ENCODE measurements at places on chromosomes 4 and X.

- no peak for DNase-seq
Observed at GRCh38 chr4:80340036-80340435, 4.5 kb downstream of the CFAP299 start.

- no peak for DNase-seq
Observed at GRCh38 chrX:103400931-103401330, 24.6 kb downstream of the BEX3 start.

DNA sequence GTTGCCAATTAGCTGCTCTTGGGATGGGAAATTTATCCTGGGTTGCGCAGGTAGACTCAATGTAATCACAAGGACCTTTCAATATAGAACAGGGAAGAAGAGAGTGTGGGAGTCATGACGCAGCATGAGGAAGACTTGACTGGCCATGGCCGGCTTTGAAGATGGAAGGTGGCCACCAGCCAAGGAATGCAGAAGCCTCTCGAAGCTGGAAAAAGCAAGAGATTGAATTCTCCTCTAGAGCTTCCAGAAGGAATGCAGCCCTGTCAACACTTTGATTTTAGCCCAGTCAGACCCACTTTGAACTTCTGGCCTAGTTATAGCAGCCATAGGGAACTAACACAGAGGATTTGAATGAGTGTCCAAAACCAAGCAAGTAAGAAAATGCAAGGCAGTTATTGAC, 14.7 kb upstream of the SH3KBP1 start:
- DNase-seq = no peak

- peak; percentile 83 for DNase-seq
Observed at GRCh38 chr4:52822972-52823701, 39.0 kb upstream of the RASL11B start.

DNA sequence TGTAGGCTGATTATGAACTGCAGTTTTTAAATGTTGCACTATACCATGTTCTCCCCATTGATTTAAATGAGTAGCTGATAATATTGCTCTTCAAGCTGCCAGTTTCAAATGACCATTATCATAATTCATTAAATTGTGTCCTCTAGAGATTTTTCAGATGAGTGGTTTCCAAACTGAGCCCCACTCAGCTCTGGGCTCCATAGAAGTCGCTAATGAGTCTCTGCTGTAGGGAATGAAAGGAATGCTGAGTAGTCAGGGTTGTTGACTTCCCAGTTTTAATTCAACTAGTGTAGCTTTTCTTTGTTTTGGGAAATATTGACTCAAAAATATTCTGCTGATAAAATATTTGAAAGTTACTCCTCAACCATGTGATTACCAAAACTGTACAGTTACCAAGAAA, 1081.1 kb downstream of the ARAP2 start:
- no peak for DNase-seq

DNA sequence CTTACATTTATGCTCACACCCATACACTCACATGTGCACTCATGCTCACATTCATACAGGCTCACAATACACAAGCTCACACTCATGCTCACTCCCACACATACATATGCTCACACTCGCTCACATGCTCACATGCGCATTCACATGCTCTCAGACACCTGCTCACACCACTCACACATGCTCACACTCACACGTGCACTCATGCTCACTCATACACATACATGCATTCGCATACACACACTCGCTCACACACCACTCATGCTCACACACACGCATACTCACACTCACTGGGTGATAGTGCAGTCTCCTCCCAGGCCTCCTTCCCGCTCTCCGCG, 24.8 kb downstream of the MRFAP1 start:
- DNase-seq = no peak

DNA sequence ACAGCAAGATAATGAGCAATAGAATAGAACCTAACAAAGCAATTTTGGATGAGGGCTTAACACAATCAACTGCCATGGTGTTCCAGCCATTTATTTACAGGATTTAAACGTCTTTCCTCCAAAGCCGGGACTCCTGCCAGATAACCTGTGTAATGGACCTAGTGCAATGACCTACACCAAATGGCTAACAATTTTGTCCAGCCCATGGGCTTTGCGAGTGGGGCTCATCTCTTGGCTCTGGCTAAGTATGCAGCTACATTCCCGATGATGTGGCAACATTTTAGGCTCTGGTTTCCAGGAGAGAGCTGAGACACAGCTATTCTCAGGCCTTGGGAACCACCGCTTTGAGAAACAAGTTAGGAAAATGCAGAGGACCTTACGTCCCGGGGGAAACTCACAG, 822.3 kb upstream of the FTHL17 start:
- DNase-seq = no peak

DNA sequence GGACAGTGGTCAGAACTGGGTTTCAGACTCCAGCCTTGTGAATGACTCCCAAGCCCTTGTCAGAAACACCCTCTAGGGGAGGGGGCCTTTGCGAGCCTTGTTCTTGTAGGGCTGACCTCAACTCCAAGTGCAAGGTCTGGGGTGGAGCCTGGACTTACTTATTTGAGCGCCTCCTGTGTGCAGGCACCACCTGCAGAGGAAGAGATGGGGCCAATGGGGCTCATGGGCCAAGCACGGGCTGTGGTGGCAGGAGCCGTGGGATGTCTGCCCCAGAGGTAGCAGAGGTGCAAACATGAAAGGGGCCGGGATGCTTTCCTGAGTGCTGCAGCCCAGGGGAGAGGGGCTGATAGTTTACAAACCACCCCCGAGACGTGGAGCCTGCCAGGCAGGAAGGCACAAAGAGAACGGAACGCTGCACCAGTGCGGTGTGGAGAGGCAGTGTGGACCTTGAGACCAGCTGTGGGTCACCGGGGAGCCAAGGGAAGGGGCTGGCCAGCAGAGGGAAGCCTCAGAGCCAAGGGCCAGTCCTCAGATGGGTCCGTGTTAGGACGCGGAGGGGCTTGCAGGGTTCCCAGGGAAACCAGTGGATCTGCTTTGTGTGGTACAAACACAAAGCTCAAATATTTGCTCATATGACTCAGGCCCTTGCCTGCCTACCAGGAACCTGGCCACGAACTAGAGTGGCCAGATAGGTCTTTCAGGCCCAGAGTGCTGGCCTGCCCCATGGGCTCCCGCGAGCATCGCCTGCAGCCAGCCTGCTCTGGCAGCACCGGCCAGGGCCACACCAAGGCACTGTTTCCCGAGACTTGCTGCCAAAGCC, 8.7 kb upstream of the TADA2B start:
- DNase-seq = no peak
